ENCODE measurements at places on chromosomes 12 and 14. TPM values are rescaled to one million over a fixed set of nuclear protein-coding genes. Genes with fewer than 3 reads are reported as not detected.
A peak's percentile ranks its signal among the peaks of the same experiment; 100 is the strongest.

DNA sequence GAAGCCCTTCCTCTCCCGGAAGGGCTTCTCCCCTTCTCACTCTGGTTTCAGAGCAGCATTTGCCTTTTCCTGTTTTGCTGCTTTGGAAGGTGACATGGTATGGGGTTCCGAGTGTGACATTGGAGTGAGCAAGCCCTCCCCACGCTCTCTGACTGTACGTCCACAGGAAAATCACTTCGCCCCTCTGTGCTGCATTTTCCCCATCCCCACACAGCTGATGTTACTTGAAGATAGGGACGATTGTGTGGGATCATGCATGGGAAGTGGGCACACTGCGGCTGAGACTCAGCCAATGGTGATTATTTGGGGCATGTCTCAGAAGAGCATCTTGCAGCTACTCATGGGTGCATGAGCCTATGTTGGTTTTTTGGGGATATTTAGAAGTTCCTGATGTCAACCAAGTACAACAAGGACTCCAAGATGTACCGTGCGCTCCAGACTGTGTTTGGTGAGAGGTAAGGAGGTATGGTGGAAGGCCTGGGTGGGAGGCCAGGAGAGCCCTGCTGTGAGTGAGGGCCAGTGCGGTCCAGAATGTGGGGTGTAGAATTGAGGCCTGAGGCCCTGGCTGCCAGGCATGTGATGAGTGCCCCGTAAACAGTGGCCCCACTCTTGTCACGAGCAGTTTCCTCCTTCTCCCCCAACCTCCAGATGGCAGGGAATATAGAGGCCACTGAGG, 15.1 kb downstream of the CYP46A1 start:
- no peaks in the 10 kb centered on the region for H3K27me3 ChIP-seq
- peak; percentile 44 for DNase-seq
- no peaks in the 10 kb centered on the region for H3K36me3 ChIP-seq
- no peak overlapping the region for H3K27ac ChIP-seq

DNA sequence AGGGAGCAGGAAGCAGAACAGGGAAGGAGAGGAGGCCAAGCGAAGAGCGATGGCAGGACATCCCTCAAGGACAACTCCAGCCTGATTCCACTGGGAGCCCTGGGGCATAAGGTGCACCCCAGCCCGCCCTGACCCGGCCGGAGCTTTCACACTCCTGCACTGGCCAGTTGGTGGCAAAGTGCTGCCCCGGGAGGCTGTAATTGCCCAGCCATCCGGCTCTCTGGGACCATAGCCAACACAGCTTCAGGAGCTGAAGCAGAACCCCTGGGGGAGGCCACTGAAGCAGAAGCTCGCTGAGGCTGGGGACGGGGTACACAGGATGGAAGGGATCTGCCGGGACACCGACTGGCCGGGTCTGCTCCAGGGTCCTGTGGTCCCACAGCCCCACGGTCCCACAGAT, 41.9 kb upstream of the BEGAIN start:
- no peaks in the 10 kb centered on the region for H3K36me3 ChIP-seq
- H3K4me1 ChIP-seq, result peaks cover under 1% of the 10 kb centered on the region
- H3K27me3 ChIP-seq, result peaks cover 48% of the 10 kb centered on the region
- no peak overlapping the region for H3K4me3 ChIP-seq

DNA sequence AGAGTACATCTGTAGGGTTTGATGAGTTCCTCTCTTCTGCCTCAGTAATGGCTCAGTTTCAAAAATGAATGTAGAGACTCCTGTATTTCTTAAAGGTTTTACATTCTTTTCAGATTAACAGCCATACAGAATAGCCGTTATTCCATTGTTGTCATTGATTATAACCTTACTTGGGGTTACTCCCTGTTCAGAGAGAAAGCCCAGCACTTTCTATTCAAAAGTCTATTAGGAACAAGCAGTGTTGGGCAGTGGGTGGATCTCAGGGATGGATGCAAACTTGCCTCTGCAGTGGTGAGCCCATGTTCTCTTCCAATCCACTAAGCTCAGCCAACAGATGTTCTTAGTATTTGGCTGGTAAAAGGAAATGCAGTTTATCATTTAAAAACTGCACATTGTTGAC, 342.6 kb upstream of the E2F7 start:
- no peaks in the 10 kb centered on the region for H3K4me1 ChIP-seq
- no peak overlapping the region for H3K4me3 ChIP-seq
- H3K27me3 ChIP-seq, result no peaks in the 10 kb centered on the region
- H3K36me3 ChIP-seq, result no peaks in the 10 kb centered on the region

DNA sequence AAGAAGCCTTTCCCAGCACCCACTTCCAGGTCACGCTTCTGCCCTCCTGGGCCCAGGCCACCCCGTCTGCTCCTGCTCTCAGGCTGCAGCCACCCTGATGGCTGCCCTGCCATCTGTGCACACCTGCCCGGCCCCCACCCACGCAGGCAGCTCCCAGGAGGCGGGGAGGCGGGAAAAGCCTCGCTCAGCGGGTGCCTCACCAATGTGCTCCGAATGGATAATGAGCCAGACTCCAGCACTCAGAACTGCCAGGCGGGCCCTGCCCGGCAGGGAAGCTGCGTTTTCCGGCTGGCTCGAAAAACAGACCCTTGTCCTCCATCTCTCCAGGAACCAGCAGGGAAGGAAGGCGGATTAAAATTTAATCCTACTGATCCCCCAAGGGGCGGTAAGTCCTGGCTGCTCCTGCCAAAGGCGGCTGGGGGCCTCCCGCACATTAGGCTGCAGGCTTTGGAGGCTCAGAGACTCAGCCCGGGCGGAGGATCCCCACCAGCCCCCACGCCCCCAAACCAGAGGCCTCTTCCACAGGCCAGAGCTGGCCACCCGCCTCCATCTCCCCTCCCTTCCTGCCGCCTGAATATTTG, 104.0 kb downstream of the NCOR2 start:
- peaks cover 75% of the 10 kb centered on the region for H3K36me3 ChIP-seq
- H3K27ac ChIP-seq, result no peak overlapping the region
- peaks cover 19% of the 10 kb centered on the region for H3K4me1 ChIP-seq
- H3K4me3 ChIP-seq, result no peak overlapping the region
- H3K27me3 ChIP-seq, result no peaks in the 10 kb centered on the region

DNA sequence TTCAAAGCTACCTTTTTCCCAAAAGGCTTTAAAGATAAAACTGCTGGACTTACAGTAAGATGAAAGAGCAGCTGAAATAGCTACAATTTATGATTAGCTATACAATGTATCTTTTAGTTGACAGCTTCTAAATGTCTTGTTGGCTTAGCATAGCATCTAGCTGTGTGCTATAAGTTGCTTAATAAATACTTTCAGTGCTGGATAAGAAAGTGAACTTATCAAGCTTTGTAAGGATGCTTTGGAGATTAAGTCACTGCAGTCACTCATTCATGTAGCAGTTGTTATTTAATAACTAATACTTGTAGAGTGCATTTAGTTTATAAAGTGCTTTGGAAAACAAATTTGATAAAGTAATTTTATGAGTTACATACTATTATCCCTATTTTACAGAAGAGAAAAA, 14.6 kb downstream of the CFAP54 start:
- DNase-seq, result no peak
- H3K36me3 ChIP-seq, result no peaks in the 10 kb centered on the region
- no peaks in the 10 kb centered on the region for H3K27me3 ChIP-seq
- no peak overlapping the region for H3K4me3 ChIP-seq
- peaks cover 10% of the 10 kb centered on the region for H3K4me1 ChIP-seq
- H3K27ac ChIP-seq, result no peak overlapping the region

DNA sequence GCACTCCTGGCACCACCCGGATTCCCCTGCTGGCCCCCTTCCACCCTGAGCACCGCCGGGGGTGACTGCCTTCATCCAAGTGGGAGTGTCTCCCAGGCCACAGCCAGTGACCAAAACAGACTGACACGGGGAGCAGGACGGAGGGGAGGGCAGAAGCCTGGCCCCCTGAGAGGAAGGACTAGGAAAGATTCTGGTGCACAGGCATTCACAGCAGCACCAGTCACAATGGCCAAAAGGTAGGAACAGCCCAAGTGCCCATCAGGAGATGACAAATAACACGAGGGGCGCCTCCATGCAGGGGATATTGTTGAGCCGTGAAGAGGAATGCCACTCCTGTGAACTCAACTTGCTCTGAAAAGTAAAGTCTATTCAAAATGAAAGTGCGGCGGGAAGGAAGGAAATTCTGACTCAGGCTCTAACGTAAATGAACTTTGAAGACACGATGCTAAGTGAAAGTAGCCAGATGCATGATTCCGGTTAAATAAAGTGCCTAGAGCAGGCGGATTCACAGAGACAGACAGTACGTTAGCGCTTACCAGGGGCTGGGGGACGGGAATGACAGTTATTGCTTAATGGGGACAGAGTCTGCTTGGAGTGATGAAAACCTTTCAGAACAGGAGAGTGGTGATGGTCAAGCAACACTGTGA, 146.1 kb upstream of the NCOR2 start:
- no peaks in the 10 kb centered on the region for H3K36me3 ChIP-seq
- peak overlapping the region; percentile 16 for H3K4me3 ChIP-seq
- no peaks in the 10 kb centered on the region for H3K27me3 ChIP-seq
- no peak for DNase-seq
- H3K27ac ChIP-seq, result peak overlapping the region; percentile 72

- H3K4me1 ChIP-seq, result no peaks in the 10 kb centered on the region
- no peaks in the 10 kb centered on the region for H3K36me3 ChIP-seq
- H3K27me3 ChIP-seq, result no peaks in the 10 kb centered on the region
- H3K27ac ChIP-seq, result no peak overlapping the region
- no peak overlapping the region for H3K4me3 ChIP-seq
Measured at GRCh38 chr14:33551963-33552362, 398.9 kb downstream of the EGLN3 start.

GRCh38 chr14:71739273-71739990, 192.8 kb upstream of the RGS6 start:
- peaks cover 45% of the 10 kb centered on the region for H3K36me3 ChIP-seq
- DNase-seq, result no peak
- H3K4me1 ChIP-seq, result peaks cover 11% of the 10 kb centered on the region
- no peak overlapping the region for H3K4me3 ChIP-seq
- no peaks in the 10 kb centered on the region for H3K27me3 ChIP-seq
- H3K27ac ChIP-seq, result no peak overlapping the region

DNA sequence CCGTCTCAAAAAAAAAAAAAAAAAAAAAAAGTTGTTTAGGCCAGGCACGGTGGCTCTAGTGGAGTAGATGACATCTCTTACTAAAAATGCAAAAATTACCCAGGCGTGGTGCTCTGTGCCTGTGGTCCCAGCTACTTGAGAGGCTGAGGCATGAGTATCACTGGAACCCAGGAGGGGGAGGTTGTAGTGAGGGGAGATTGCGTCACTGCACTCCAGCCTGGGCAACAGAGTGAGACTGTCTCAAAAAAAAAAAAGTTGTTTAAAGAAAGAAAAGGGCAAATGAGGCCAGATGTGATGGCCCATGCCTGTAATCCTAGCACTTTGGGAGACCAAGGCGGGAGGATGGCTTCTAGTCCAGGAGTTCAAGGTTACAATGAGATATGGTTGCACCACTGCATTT, 36.6 kb upstream of the SPPL3 start:
- no peak for DNase-seq
- H3K36me3 ChIP-seq, result no peaks in the 10 kb centered on the region
- no peaks in the 10 kb centered on the region for H3K4me1 ChIP-seq
- no peak overlapping the region for H3K4me3 ChIP-seq
- peaks cover 4% of the 10 kb centered on the region for H3K27me3 ChIP-seq

DNA sequence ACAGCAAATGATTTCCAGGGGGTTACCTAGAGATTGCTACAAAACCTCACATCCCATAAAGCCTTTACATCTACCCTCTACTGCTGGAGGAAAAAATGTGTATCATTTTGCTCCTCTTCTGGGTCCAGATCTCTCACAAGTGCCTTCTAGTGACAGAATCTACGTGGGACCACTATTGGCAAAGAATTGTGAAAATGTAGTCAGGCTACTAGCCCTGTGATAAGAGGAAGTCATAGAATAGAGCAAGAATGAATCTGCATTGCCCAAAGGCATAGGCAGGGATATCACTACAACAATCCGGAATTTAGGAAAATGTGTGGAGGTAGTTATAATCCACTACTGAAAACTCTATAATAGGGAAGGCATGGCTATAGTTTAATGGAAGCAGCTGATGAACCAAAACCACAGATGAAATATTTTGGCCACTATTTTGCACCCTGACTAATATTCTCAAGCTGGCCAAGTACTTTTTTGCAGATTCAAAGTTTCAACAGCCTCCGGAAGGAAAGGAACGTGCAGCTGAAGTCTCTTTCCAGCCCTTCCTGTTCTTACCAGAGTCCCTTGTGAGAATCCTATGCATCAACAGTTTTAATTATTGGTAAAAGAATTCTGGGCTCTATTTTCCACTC, 176.8 kb downstream of the PHLDA1 start:
- no peak overlapping the region for H3K4me3 ChIP-seq
- H3K27ac ChIP-seq, result no peak overlapping the region
- H3K36me3 ChIP-seq, result no peaks in the 10 kb centered on the region
- no peaks in the 10 kb centered on the region for H3K4me1 ChIP-seq

- no peak overlapping the region for H3K4me3 ChIP-seq
- H3K27me3 ChIP-seq, result no peaks in the 10 kb centered on the region
- peaks cover 53% of the 10 kb centered on the region for H3K36me3 ChIP-seq
- no peak for DNase-seq
- H3K4me1 ChIP-seq, result no peaks in the 10 kb centered on the region
- no peak overlapping the region for H3K27ac ChIP-seq
Measured at GRCh38 chr12:98719515-98720504, 74.7 kb downstream of the APAF1 start.

GRCh38 chr12:128571906-128572810, 251.6 kb downstream of the SLC15A4 start:
- no peak overlapping the region for H3K27ac ChIP-seq
- DNase-seq, result no peak
- H3K27me3 ChIP-seq, result no peaks in the 10 kb centered on the region

DNA sequence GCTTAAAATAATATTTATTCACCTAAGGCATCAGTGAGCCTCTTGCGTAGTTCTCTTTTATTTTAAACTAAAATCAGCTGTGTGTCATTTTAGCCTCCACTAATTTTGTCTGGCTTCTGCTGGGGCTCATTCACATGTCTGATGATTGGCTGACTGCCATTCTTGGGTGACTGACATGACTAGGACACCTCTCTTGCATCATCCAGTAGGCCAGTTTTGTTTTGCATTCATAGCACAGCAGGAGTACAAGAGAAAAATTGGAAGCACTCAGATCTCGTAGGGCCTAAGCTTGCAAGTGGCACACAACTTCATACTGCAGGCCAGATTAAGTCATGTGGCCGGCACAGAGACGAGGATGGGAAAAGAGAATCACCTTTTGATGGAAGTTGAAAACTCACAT, 1226.5 kb downstream of the GALC start:
- no peak overlapping the region for H3K27ac ChIP-seq
- H3K27me3 ChIP-seq, result no peaks in the 10 kb centered on the region
- H3K4me1 ChIP-seq, result no peaks in the 10 kb centered on the region

The MAP1LC3B2 gene
- 3.5 TPM for total RNA-seq

The MYBPC1 gene
- total RNA-seq, result 5.1 TPM

The KRT71 gene
- 231 TPM for total RNA-seq

The L3HYPDH gene
- 24.8 TPM for total RNA-seq
